Mesenteric fat pad (tissue), 1 donor: ENCODE measurements at places on chromosomes 16 and 17.

DNA sequence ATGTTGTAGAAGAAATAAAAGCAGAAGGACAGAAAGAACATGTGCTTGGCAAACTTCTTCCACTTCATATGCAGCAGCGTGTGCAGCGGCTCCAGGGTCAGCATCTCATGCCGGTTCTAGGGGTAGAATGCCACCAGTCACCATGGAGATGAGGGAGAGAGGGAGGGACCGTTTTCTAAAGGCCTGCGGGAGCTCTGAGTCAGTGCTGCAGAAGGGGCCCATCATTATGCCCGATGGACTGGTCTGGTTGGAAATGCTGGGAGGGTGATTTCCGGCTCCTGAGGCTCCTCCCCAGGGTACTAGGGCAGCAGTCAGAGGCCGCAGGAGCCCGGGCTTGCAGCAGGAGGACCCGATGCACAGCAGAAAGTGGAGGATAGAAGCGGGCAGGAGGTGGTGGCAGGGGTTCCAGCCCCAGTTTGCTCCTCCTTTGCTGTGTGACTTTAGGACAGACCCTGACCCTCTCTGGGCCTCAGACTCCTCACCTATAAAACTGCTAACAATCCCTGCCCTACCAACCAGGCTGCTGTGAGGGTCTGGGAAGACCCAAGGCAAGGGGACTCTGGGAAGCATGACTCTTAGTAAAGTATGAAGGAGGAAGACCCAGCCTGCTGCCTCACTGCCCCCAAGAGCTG lies 28.6 kb downstream of the TRPV3 start:
- DNase-seq, result peak; percentile 64

DNA sequence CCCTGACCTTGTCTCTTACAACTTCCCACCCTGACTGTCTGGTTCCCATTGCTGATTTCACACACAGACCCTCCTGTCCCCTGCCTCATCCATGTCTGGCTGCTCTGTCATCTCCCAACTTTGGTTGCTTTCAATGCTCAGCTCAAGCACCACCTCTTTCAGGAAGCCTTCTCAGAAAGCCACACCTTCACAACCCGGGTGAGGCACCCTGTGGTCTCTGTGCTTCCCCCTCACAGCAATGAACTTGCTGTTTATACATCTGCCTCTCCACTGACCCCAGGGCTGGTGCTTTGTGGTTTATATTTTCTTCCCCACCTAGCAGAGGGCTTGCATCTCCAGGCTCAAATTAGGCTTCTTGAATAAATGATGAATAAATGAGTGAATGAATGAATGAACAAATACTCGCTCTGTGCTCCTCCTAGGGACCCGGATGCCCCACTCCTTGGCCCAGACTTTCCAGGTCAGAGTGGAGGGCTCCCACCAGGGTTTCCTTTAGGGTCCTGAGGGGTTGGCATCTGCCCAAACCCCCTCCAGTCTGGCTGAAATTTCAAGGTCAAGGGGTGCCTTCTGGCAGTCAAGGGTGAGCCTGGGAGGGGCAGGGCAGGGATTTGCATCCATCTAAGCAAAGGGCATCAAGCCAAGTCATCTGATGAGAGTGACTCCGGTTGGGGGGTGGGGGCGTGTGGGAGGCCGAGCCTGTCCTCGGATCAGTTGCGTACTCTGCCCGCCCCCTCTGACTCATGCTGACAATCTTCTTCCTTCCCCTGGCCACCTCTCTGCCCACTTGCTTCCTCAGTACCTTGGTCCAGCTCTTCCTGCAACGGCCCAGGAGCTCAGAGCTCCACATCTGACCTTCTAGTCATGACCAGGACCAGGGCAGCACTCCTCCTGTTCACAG lies at the start of gene ITGAX:
Gene ITGAX (plus strand): TSS at position 783 of the 898 bp plus-strand sequence. CDS start 79 bp downstream, at position 862.
- DNase-seq, result peak; percentile 26

GRCh38 chr17:39970157-39970692 lies 7.4 kb downstream of the GSDMA start:
- no peak for DNase-seq

GRCh38 chr16:84055366-84055765 lies 12.8 kb upstream of the SLC38A8 start:
- DNase-seq, result no peak

GRCh38 chr16:7257016-7257415 lies 75.6 kb upstream of the RBFOX1 start:
- no peak for DNase-seq

DNA sequence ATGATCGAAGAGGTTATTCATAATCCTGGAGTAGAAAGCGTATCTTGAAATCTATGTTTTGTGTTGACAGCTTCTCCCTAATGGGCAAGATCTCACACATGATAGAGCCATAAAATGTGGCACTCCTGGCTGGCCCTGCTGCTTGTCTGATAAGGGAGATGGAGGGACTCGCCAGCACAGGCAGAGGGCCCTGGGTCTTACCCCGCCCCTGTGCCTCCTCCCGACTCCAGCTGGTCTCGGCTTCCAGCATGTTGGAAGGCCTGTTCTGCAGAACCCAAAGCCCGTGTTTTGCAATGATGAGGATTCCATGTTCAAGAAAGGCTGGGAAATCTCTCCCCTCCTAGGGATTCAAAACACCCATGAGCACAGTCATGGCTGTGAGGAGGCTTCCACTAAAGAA lies 106.7 kb upstream of the SDK2 start:
- DNase-seq, result no peak

DNA sequence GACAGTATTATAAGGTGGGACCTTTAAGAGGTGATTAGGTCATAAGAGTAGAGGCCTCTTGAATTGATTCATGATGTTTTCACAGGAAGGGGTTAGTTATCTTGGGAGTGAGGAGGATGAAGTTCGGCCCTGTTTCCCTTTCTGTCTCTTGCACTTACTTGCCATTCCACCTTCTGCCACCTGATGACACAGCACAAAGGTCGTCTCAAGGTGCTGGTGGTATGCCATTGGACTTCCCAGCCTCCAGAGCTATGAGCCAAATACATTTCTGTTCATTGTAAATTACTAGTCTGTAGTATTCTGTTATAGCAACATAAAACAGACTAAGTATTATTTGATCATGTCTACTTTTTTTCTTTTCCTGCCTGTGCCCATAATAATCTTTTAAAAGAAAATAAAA lies 23.5 kb downstream of the CHD9 start:
- no peak for DNase-seq

- no peak for DNase-seq
These were observed 5.6 kb downstream of the SH2B1 start for GRCh38 chr16:28869201-28869600.

DNA sequence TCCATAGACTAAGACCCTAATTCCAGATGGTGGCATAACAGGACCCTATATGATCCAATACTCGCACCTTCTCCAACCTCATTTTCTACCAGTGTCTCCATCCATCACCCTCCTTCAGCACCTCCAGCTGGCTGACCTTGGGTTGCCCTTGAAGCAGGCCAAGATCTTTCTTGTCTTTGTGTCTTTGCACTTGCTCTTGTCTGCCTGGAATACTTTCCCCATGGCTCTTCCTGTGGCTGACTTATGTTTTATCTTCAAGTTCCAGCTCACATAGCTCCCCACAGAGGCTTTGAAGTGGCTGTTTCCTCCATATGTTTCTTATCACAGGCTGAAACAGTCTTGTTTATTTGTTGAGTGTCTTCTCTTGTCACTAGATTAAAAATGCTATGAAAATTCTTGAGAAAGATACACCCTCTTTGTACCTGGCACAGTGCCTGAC lies 29.6 kb upstream of the MMD start:
- no peak for DNase-seq

DNA sequence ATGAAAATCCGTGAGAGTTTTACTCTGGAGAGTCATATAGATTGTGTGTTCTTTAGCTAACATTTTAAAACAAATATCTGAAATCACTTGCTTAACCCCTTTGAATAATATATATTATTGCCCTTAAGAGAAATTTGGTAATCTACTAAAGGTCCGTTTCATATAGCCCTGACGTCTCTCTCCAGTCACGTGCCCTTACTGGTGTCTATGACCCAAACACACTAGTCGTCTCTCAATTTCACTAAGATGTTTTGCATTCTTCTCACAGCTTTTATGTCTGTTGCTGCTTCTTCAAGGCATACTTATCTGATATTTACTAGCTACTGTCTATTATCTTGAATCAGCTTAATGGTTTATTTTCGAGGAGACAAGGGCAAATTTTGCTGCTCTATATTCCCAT lies 409.9 kb downstream of the KCNJ18 start:
- no peak for DNase-seq

- no peak for DNase-seq
These were observed 121.6 kb upstream of the HS3ST4 start for GRCh38 chr16:25570131-25570530.

- no peak for DNase-seq
These were observed 36.4 kb downstream of the EFCAB5 start for GRCh38 chr17:29977836-29978235.
